ENCODE measurements at places on chromosomes 1 and 21.

GRCh38 chr1:230542681-230543080, 99.6 kb upstream of the COG2 start:
- DNase-seq, result no peak

- no peak for DNase-seq
These were observed 5.9 kb downstream of the AKT3 start for GRCh38 chr1:243844186-243844585.

DNA sequence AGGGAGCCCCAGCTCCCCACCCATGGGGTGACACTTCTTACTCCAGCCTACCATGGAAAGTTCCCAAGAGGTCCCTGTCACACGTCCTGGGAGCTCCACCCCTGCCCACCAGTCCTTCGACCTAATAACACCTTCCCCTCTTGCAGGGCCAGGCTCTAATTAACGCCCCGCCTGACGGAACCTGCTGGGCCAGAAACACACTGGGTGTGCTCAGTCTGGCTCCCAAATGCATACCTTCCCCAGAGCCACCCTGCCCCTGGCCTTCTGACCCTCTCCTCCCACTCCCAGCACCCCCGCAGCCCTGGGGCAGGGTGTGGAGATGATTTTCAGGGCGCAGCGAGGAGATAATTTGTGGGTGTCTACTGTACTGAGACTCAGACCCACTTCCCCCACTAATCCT, 20.6 kb downstream of the PGLYRP3 start:
- DNase-seq, result no peak

- DNase-seq, result peak; percentile 51
These were observed 240.1 kb downstream of the DISC1 start for GRCh38 chr1:231866392-231867331.

GRCh38 chr1:64470665-64471217, 812 bp downstream of the CACHD1 start:
- peak; percentile 32 for DNase-seq

GRCh38 chr1:40938393-40938792, 41.1 kb upstream of the CTPS1 start:
- DNase-seq, result no peak

GRCh38 chr21:15531986-15532385, 197.8 kb upstream of the USP25 start:
- DNase-seq, result no peak

- DNase-seq, result no peak
These were observed 19.3 kb upstream of the HEATR1 start for GRCh38 chr1:236623371-236624166.

DNA sequence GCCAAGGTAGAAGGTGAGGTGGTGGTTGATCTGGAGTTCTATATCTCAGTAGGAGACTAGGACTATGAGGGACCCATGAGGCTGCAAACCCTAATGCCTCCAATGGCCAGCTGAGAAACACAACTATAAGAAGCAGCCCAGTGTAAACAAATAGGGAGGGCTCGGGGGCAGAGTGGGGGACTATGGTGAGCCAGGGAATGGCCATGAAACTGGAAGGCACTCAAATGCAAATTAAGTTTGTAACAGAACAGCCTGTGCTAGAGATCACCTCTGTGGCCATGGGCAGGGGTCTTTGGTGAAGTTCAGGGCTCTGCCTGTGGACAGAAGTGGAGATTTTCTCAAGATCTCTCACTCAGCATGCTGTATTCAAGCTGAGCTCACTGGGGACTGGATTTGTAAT, 187.1 kb downstream of the GRIK3 start:
- DNase-seq, result no peak

DNA sequence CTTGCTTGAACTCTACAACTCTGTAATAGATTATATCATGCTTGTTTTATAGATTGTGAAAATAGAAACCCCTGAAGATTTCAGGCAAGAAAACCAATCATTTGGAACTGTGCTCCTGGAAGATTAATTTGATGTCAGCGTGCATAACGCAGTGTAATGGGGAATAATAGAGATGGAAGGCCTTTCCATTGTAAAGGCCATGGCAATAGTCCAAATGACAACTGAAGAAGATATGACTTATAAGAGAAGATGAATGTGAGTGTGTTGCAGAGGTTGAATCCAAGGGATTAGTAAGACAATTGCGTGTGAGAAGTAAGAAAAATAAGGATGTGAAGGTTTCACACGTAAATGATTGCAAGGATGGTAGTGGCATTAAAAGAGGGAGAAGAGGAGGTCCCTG, 285.0 kb downstream of the DUSP10 start:
- no peak for DNase-seq

DNA sequence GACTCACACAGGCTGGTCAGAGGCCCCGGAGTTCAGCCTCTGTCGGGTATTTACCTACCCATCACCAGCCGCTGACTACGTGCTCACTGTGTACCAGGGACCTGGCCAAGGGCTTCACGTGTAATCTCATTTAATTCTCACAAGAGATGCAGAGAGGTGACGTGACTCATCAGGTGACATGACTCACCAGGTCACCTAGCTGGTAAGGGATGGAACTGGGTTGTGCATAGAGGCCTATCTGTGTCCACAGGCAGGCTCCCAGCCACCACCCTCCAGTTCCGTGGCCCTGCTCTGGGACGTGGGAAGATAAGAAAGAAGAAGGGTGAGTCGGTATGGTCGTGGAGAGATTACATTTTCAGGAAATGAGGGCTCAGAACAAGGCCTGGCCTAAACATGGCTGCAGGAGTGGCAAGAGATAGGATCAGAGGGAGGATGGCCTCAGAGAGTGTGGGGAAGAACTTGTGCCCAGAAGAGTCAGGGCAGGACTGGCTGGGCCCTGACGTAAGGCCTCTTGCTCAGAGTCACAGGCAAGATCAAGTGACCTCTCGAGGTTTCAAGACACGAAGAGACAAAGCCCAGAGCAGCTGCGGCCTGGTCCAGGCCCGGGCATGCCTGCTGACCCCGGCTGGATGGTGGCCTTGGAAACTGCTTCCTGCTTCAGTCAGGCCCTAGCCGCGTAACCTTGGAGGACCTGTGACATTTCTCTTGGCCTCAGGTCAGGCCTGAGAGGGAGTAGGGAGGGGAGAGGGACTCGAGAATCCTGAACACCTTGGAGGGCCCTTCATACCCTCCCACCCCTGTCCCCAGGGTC, 52.7 kb upstream of the WASF2 start:
- DNase-seq, result no peak

DNA sequence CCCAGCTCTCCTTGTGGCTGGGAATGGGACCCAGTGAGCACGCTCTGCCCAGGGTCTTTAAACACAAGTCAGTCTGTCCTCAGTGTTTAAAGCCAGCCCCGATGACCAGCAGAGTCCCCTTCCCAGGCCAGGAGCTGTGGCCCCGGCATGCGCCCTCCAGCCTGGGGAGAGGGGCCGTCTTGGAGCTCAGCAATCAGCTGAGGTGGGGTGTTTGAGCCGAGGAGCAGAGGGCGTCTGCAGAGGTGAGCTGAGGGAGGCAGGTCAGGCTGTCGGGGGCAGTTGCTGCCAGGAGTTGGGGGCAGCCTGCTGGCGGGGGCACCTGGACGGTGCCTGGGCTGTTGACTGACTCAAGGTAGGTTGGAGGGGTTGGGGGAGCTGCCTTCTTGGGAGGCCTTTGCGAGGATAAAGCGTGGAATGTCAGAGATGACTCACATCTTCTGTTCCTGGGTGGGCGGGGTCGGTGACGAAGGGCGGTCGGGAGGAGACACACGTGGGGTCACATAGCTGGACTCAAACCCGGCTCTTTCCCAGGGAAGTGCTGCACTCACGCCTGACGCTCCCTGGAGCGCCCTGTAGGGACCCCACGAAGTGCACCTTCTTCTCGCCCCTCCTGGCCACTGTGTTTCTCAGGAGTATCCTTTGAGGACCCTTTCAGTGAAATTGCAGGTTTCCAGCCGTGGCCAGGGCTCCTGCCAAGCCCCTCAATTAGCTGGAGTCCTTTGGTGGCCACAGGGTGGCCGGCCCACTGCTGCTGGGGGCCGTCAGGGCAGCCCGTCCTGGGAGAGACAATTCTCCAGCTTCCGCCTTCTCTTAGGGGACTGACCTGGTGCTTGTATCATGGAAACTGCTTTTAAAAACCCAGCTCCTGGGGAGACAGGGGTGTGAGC, 86.2 kb downstream of the SIK1 start:
- no peak for DNase-seq

DNA sequence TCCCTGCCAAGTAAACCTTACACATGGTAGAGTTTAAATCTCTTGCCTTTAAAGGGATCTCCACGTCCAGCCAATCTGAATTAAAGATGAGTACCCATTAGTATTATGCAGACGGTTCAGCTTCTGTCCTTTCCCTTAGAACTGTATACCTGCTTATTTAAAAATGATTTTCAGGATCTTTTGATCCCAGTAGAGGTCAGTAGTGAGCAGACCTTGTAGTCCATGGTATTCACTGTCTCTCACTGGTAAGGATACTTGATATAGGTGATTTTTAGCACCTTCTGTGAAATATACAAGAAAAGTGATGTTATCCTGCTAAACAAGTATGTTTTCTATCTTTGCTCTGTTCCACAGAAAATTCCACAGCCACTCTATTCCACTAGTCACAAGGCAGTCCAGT, 1211.6 kb upstream of the ADGRL4 start:
- DNase-seq, result peak; percentile 21

- DNase-seq, result no peak
These were observed 6.2 kb upstream of the MARK1 start for GRCh38 chr1:220521778-220522177.

DNA sequence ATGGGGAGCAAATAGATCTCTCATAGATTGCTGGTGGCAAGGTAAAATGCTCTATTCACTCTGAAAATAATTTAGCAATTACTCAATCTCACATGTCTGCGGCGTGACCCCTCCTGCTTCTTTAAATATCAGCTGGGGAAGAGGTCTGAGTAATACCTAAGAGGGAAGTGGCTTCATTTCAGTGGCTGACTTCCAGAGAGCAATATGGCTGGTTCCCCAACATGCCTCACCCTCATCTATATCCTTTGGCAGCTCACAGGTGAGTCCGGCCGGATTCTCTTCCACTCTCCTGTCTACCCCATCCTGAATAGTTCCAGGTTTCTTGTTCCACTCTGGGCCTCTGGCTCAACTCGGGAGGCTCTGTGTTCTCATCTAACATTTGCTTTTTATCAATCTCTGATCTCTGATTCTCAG, at the start of gene SLAMF7:
Gene SLAMF7, plus strand, starts transcription at position 150 of the 414 bp plus-strand sequence. Its CDS starts 55 bp downstream, at position 205.
- peak; percentile 36 for DNase-seq

- DNase-seq, result no peak
These were observed 19.9 kb upstream of the PTCH2 start for GRCh38 chr1:44862829-44863401.

- no peak for DNase-seq
These were observed 17.6 kb upstream of the SLC6A17 start for GRCh38 chr1:110132682-110133081.

DNA sequence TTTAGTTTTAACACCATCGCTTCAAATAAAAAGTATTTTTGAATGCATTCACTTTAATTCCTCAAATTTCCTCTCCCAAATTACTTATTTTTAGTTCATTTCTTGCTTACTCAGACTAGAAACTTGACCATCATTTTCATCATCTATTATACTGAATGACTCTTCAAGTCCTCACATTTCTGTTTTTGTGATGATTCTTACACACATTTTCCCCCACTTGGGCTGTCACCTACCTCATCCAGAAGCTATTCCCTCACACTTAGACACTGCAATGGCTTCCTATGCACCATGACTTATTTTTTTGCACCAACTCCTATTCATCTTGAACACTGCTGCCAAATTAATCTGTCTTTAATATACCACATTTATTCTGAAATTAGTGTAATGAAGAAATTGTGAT, 239.6 kb upstream of the DUSP10 start:
- no peak for DNase-seq

- DNase-seq, result no peak
These were observed 12.6 kb upstream of the MAPKAPK2 start for GRCh38 chr1:206672011-206672688.

DNA sequence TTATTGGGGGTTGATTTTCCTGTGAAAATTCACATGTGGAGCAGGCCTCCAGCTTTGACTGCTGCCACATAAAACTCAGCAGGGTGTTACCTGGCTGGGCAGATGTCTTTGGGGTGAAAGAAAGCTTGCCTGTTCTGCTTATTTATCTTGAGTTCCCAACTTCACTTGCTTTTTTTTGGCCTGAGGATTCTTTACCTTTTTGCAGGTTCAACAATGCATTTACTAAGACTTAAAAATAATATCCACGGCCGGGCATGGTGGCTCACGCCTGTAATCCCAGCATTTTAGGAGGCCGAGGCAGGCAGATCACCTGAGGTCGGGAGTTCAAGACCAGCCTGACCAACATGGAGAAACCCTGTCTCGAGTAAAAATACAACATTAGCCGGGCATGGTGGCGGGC, 509.1 kb downstream of the KIF26B start:
- no peak for DNase-seq

- DNase-seq, result no peak
These were observed 63.1 kb downstream of the ACOT7 start for GRCh38 chr1:6330410-6330911.

GRCh38 chr1:118333601-118334210, 148.7 kb upstream of the SPAG17 start:
- DNase-seq, result no peak

GRCh38 chr1:222060210-222060916, 318.5 kb upstream of the DUSP10 start:
- no peak for DNase-seq

DNA sequence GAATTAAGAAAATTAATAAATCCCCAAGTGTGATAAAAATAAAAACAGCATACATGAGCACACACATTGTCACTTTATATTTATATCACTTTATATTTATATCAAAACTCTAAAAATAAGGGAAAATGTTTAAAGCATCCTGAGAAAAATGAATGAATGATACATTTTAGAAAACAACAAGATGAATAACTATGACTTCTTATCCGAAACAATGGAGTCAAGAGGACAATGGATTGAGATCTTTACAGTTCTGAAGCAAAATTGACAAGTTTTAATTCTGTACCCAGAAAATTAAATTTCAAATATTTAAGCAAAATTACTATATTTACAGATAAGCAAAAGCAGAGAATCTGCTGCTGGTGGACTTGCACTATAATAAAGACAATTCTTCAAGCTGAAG, 512.6 kb downstream of the MRPL39 start:
- DNase-seq, result no peak

DNA sequence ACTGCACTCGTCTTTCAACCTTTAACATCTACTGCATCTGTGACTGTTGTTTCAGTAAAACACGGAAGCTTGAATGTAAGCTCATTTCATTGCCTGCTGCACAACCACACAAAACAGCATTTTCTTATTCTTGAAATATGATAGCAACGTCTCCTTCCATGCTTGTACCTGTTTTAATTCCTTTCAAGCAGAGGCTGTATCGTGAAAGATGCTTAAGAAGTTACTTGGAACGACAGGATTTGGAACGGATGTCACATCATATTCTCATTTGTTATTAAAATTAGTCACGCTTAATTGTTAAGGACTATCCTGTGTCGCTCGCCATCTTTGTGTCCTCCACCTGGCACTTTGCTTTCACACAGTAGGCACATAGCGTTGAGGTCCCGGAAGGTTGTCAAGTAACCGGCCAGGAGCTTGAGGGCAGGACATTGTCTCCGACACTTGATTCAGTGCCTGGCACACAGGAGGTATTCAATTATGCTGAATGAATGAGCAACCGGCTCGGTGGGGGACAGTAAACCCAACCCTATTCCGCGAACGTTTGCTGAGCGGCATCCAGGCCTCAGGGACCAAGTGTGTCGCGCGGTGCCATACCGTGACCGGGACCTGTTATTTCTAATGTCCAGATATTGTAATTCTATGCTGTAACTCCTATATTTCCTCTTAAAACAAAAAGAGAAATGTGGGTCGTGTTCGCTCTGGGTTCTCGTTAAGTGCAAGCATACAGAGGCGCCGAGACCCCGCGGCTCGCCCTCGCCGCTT, 499 bp upstream of the SH3GLB1 start:
- DNase-seq, result peak; percentile 36

- no peak for DNase-seq
These were observed 6.7 kb downstream of the WNT2B start for GRCh38 chr1:112515311-112516009.

Data from GM13976 (cell line).